NCI-H1417 (cell line): ENCODE measurements at places on chromosomes 12 and 14.

DNA sequence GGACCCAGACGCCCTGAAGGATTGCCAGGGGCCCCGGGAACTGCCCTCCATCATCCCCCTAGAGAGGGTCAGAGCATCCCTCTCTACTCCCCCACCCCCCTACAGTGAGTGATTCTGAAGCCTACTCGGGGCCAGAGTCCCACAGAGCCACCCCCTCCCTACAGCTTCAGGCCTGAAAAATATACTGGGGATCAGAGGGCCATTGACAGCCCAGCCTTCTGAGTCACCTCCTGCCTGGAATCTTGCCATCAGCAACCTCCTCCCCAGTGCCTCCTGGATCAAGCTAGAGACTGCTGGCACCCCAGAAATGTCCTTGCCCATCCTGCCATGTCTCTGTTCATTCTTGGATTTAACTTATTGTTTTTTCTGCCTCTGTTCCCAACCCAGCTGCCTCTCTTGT, 21.7 kb upstream of the MIA2 start:
- DNase-seq, result no peak

DNA sequence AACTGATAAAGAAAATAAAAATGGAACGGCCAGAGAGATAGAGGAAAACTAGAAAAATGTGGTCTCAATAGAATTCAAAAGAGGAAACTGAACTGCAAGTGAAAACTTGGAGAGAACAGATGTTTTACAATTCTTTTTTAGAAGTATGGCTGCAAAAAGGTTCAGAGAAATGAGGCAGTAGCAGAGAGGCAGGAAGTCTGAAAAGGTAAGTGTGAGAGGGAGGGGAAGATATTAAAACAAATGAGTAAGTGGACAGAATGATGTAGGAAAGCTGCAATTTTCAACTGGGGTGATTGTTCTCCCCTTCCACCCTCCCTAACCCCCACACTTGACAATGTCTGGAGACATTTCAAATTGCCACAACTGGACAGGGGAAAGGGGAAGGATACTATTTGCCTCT, 12.9 kb downstream of the BTBD7 start:
- DNase-seq, result no peak

DNA sequence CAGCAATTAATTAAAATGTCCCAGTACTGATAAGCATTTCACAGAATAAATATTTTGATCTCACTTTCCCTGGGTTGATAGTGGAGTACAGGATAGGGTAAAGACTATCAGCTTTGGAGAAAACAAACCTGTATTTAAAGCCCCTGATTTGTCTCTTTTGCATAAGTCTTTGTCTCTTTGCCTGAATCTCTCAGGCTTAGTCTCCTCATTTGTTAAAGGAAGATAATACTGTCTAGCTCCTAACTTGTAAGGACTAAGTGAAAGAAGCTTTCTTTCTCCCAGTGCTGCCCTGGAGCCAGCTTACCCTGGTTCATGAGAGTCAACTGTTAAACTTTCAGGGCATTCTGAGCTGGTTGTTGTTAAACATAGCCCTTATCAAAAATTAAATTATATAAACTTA, 5.5 kb upstream of the NR1H4 start:
- no peak for DNase-seq

GRCh38 chr12:67274186-67274585, 5.0 kb downstream of the CAND1 start:
- DNase-seq, result no peak

GRCh38 chr14:102320033-102320660, 601 bp downstream of the ZNF839 start:
- DNase-seq, result peak; percentile 59

GRCh38 chr14:65032319-65032718, 45.6 kb downstream of the FNTB start:
- no peak for DNase-seq

- no peak for DNase-seq
Observed at GRCh38 chr14:33796356-33796755, 154.5 kb downstream of the EGLN3 start.

GRCh38 chr12:108799401-108800243, 57.8 kb downstream of the SSH1 start:
- no peak for DNase-seq

DNA sequence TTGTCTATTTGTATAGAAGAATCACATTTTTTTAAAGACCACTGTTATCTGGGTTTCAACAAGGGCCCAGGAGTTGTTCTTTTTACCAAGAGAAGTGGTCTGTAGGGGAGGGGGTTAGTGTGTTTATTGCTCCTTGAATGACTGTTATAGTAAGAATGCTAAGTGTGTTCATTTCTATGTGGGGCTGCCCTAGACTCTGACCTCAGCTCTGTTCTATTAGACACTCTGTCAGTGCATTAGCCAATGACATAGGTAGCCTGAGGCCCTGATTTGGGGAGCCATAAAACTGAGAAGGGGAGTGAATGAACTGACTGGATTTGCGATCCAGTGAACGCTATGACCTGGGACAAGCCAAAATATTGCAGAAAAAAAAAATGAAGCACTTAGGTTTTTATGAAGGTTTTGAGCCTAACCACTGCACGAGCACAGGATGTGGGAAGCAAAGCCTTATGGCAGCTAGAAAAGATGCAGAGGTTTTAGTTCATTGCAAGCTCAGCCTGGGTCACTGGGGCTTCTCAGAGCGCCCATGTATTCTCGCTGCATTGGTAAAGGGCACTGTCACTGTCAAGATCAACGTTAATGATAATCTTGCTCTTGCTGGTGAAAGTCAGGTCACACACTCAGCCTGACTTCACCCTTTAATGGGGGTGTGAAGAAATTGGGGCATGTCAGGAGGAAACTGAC, 63.8 kb downstream of the PRKCH start:
- DNase-seq, result no peak

GRCh38 chr12:109359131-109359690, 11.5 kb downstream of the MYO1H start:
- no peak for DNase-seq

DNA sequence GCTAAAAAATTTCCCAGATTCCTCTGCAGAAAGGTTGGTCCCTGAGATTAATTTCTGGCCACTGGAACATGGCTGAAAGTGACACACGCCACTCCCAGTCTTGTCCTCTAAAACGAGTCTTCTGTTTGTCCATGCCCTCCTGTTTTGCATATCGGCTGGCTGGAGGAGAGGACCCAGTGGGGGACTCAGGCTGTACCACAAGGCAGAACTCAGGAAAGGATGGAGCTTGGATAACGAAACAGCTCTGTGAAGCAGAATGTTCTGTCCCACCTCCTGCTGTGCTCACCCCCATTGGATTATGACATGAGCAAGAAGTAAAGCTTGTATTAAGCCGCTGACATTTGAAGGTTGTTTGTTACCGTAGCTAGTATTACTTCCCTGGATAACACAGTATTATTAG, 856.2 kb downstream of the BCL11B start:
- DNase-seq, result no peak

DNA sequence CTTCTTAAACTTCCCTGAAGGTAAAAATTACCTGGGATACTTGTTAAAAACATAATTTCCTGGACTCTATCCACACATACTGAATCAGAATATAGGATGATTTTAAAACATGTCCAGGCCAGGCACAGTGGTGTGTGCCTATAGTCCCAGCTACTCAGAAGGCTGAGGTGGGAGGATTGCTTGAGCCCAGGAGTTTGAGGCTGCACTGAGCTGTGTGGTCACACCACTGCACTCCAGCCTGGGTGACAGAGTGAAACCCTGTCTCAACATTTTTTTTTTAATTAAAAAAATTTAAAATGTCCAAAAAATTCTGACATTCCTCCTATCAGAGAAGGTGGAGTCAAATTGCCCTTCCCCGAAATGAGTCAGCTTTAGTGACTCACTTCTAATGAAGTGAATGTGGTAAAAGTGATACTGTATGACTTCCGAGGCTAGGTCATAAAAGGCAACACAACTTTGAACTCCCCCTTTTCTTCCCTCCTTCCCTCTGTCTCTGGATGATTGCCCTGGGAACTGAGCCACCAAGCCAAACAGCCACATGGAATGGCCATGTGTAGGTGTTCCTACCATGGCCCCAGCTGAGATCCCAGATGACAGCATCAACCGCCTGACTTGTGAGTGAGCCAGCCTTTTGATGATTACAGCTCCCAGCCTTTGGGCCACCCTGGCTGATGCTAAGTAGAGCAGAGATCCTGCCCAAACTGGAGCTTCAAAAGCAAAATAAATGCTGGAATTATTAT, 36.3 kb downstream of the LIMA1 start:
- DNase-seq, result no peak

DNA sequence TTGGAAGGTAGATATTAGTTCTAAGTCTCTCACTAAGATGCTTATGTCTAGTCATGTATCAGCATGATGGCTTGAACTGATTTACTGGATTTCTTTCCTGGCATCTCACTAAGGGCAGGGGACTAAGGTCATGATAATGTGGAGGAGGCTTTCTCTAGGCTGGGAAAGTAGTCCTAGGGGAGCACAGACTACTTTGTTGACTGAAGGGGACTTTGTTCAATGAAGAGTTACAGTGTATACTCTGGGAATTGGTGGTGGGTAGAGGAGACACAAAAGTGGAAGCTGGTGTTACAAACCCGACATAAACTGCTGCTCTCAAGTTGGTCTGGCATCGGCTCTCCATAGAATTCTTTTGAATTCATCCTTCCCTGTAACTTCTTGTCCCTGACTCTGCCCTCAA, 75.2 kb downstream of the SAMD4A start:
- DNase-seq, result no peak

DNA sequence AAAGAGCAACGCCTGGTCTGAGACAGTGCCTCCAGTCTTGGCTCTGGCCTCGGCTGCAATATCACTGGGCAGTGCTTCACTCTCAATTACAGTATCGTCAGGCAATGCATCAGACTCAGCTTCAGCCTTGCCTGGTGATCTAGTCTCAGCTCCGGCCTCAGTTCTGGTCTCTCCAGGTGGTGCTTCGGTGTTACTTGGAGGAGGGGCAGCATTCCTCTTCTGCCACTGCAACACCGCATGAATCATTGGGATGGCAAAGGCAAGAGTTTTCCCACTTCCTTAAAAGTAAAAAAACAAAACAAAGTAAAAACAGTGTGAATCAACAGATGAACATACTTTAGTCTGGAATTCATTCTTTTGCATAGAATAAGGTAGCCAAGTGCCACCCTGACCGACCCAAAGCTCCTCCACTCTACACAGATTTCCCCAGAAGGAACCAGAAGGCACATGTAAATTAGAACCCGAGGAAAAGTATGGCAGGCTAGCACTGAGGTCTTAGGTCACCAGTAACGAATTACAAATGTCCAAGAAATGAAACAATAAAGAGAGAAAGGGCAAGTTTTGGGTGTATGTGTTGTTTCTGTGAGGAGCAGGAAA, 18.6 kb downstream of the DDX24 start:
- DNase-seq, result no peak

DNA sequence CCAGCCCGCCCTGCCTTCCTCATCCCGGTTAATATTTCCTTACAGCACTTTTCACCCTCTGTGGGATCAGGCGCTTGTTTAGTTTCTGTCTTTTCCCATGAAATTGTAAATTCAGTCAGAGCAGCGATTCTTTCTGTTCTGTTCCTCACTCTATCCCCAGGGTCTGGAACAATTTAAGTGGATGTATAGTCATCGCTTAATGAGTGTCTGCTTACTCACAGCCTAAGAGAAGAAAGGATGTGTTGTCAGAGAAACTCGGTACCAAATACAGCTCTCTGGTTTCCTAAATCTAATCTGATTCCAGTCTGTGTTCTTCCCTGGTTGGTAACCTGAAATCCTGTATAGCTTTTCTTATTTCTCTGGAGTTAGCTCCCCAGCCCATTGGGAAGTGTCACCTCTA, 44.9 kb downstream of the FOS start:
- no peak for DNase-seq

- DNase-seq, result no peak
Observed at GRCh38 chr14:50619569-50620141, 48.5 kb downstream of the SAV1 start.

DNA sequence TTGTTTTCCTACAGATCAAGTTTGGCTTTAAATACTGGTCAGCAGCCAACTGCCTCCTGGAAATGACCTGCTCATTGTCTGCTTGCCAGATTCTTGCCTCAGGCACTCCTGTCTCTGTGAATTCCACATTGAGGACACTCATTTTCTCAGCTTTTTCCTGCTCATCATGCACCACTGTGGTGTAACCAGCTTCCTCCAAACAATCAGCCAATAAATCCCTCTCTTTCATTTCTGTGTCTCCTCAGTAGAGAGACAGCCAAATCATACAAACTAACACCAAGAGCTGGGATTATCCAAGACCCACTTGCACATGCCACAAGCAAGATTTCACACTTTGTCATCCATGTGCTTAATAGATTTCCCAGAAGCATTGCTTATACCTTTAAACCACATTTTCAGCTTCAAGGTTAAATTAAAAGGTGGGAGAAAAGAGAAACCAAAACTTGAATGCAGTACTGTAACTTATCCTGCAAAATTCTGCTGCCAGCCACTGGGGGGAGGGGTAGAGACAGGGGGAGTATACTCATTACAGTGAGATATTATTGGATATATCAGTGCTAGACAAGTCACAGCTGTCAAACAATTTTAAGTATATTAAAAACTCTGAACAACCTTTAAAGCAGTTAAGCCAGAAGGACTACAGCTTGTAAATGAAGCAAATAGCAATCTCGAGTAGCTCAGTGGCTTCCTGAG, 105.0 kb downstream of the PPP2R5E start:
- DNase-seq, result peak; percentile 72

- DNase-seq, result no peak
Observed at GRCh38 chr12:46386877-46387629, 14.5 kb upstream of the SLC38A2 start.

- DNase-seq, result no peak
Observed at GRCh38 chr14:72947366-72948160, 21.3 kb downstream of the DCAF4 start.

GRCh38 chr12:58592475-58593207, 327.7 kb downstream of the LRIG3 start:
- DNase-seq, result peak; percentile 14

DNA sequence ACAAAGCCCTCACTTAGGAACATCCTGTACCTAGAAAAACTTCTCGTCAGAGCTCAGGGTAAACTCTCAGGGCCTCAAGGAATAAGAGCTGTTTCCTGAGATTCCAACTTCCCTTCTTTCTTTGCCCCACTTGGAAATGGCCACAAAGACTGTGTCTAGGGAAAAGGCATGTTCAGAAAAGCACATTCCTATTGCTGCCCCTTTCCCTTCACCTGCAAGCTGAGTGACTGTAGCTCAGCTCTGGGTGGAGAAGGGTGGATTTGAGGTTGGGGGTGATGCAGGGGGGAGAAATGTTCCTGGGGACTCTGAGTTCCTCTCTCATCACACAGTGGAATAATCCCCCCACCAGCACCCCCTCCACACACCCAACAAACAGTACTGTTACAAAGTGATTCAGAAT, 6.8 kb downstream of the ENDOU start:
- DNase-seq, result no peak
